ENCODE measurements at places on chromosomes 13 and 19.

DNA sequence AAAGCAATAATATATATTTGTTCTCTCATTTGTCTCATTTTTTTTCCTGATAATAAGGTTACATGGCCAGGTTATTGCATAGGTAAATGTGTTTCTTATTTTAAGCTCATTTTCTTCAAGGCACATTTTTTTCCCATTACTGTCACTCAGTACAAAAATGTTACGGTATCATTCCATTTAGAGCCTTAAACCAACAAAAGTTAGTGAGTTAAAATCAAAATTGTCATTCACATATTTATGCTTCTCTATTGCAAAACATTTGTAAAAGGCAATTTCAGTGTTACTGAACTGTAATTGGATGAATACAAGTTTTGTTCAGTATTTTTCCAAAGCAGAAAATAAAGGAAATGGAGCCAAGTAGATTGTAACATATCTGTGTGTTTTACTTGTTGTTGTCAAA lies 117.6 kb upstream of the MAB21L1 start:
- no peak for DNase-seq

DNA sequence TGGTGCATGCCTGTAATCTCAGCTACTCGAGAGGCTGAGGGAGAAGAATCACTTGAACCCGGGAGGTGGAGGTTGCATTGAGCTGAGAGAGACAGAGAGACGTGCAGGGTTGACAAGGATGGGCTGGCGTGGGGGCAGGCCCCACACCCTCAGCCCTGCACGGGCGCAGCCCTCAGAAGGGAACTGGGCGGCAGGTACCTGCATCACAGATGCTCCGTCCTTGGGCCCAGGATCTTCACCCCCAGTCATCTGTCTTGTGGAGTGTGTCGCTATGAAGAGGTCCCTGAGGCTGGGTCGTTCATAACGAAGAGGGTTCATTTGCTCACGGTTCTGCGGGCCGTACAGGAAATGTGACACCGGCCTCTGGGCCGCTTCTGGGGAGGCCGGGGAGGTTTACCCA lies 20.3 kb downstream of the C2CD4C start:
- DNase-seq = no peak

DNA sequence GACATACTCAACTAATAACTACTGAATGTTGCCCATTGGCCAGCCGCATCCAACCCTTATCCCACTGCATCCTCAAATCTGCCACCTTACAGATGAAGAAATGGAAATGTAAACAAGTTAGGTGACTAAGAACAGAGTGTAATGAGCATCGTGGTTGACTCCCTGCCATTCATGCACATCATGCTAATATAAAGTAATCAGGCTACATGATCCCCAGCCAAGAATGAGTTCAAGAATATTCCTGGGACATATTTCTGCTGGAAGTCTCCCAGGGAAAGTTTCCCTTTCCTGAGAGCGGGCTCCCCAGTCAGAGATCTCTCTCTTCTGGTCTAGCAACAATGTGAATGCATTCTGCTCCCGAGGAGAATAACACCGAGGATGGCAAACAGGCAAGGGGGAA lies 55.9 kb upstream of the SERP2 start:
- no peak for DNase-seq

GRCh38 chr19:32450217-32450616 lies 44.6 kb downstream of the DPY19L3 start:
- DNase-seq = no peak

DNA sequence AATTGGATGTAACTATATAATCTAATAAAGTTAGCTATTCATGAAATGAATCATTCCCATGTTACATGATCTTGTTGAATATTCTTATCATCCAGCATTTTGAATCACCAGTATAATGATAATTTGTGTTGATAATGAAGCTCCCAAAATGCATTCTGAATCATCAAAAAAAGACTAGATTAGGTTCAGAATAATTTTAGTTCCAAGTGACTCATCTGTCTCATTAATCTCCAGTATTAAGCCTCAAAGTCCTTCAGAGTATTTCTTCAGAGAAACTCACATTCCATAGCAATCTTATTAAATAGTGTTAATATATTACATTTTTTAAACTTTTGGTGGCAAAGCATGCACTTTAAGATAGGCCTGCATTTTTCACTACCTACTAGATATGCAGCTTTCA lies 207.5 kb downstream of the SLITRK5 start:
- DNase-seq = no peak

DNA sequence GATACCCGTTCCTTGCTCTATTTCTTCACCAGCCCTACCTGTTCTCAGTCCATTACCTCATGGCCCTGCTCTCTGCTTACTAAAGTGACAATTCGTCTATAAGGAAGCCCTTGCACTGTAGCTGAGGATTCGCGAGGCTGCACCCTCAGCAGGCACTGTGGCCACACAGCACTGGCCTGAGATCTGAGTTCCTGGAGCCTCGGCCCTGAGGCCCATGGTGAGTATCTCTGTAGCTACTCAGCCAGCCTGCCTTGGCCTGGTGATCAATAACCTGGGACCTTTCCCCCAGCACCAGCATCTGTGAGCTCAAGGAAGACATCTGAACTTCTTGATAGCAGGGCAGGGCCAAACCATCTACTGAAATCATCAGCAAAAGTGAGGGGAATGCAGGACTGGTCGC lies 90.7 kb downstream of the RGCC start:
- no peak for DNase-seq

GRCh38 chr13:46146898-46147297 lies 35.1 kb downstream of the LCP1 start:
- no peak for DNase-seq

DNA sequence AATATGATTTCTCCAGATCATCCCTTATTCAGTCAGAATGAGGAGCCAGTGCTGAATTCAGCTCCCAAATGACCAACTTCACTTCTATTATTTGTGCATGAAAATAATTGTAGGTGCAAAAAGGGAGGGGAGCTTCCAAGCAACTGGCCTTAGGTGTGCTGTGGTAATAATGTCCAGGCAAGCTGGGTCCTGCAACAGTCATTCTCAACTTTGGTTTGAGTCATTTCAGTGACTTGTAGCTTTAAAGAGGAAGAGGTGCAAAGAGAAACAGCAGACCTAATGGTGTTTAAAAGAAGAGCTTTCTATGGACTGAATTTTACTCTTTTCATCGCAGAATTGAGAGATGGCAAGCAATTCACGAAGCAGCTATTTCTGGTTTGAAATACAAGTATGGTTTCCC lies 29.2 kb upstream of the FGF9 start:
- no peak for DNase-seq

DNA sequence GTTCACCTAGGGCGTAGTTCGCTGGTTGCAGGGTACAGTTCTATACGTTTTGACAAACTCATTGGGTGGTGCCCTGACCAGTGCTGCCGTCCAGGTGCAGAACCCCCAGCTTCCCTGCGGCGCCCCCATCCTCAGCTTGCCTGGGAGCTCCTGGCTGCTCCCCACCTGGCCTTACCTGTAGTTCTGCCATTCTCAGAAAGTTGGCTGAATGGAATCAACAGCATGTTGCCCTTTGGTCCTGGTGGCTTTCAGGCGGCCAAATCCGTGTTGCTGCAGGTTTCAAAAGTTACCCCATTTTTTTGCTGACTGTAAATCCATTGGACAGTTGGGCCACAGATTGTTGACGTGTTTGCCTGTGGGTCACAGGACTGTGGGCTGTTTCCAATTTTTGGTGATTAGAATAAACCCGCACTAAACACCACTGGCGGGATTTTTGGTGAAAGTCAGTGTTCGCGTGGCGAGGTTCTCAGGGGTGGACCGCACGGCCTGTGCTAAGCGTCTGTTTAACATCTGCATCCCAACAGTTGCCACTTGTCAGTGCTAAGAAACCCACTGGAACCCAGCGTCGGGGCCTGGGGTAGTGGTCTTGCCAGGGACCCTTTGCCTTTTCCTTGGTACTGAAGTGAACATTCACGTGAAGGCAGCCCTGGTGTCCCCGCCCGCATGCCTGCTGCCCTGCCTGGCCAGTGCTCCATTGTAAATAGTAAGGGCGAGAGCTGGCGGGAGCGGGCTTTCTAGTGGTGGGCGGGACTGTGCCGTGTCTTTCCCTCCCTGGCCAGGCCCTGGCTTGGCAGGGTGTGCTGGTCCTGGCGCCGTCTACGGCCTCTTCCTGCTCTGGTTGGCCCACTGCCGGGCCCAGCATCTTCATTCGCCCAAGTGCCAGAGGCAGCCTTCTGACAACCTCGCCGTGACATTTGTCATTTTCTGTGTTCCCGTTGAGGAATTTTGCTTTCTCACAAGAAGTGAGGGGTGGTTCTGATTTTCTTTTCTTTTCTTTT lies 3.3 kb downstream of the DOT1L start:
- DNase-seq = no peak

DNA sequence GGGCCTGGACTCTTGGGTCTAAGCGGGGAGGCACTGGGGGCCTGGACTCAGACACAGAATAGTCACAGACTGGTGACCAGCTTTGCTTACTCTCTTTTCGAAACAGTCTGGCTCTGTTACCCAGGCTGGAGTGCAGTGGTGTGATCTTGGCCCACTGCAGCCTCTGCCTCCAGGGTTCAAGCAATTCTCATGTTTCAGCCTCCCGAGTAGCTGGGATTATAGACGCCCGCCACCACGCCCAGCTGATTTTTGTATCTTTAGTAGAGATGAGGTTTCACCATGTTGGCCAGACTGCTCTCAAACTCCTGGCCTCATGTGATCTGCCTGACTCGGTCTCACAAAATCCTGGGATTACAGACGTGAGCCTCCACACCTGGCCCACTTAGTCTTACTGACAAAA lies 11.1 kb downstream of the MED25 start:
- DNase-seq = no peak

DNA sequence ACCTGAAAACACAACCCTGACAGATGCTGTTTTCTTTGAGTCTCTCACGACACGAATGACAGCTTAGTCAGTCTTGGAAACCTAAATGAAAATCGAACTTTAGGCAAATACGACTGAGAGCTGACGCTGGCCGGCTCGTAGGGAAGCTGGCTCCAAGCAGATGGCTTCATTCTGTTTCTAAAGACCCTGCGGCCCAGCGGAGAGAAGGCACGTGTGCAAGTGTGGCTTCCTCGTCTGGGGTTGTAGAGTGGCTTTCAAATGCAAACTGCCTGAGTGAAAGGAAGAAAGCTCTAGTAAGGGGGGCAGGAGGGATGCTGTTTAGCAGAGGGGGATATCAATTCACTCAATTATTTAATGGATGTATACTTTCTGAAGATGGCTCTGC lies 26.1 kb upstream of the TIMM44 start:
- no peak for DNase-seq

GRCh38 chr13:114167885-114168284 lies 11.2 kb upstream of the CFAP97D2 start:
- no peak for DNase-seq

DNA sequence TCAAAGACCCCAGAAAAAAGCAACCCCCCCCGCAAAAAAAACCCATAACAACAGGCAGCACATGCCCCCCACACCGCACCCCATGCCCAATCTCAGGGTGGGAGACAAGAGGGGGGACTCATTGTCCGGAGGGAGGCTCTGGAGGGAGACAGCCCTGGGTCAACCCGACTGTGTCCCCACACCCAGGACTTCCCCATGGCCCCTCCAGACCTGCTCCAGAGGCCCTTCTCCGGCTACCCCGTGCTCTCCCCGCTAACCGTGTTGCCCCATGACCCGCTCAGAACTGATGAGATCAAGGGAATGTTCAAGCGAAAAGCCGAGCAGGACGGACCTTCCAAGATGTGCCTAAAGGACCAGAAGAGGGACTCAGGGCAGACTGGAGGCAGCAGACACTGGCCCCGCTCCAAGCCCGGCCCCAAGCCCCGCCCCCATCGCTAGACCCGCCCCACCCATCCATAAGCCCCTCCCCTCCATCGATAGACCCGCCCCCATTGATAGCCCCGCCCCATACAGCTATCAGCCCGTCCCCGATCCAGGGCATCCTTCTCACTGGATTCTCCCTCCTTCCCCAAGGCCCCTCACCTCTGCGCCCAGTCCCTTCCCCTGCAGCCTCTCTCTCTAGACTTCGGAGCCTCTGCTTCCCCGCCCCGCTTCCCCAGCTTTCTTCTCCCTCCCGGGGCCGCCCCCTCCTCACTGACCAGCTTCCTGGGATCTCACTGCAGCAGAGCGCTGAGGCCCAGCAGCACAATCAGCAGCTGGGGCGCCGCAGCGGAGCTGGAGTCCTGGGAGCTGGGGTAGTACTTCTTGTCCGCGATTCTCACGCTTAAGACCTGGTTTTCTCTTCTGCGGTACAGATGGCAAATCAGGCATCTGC lies 2.2 kb downstream of the BST2 start:
- DNase-seq = peak; percentile 78

DNA sequence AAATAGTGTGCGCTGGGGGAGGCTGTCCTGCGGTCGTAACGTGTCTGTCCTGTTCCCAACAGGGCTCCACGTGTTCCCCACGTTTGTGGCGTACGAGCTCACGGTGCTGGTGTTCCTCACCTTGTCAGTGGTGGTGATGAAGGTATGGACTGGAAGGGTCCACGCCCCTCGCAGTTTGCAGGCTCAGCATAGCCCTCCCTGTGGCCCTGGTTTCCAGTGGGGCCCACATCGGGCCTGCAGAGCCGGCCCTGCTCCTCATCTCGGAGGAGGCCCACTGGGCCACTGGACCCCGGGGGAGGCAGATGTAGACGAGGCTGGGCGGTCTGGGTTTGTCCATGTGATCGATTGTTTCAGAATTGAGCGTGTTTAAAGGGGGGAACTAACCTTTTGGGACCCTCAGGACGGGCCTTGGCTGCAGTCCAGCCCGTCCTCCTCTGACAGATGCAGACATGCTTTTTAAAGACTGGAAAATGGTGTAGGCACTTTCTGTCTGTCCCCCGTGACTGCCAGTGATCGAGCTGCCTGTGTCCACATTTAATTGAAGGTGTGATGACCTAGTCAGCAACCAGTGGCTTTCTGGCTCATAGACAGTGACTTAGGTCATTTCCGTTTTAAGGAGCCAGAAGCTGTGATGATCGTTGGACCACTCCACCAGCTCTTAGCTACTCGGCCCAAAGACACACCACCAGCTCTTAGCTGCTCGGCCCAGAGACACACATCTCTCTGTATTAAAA lies 37.1 kb upstream of the TFDP1 start:
- DNase-seq = peak; percentile 30

DNA sequence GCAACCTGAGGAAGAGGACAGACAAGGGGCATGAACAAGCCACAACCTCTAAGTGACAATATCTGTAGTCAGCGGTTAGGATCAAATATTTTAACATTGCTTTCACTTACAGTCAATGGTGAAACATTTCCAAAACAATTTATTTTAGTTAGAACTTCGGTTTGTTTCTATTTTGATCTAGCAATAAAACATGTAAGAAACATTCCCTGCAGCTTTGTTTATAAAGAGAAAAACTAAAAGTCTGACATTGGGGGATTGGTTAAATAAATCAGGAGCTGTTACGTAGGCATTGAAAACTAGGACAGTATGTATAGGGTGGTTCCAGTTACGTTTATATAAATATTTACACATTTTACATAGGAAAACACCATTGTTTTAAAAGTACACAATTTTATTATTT lies 3.4 kb downstream of the URI1 start:
- DNase-seq = no peak

- DNase-seq = peak; percentile 82
Observed at GRCh38 chr13:20702915-20703779, at the start of gene IL17D. IL17D (plus strand) TSS chr13:20703699; CDS start chr13:20704002, 303 bp downstream.

GRCh38 chr13:113848431-113849260 lies 15.2 kb downstream of the GAS6 start:
- peak; percentile 49 for DNase-seq
